ENCODE measurements at places on chromosomes 3 and 15. TPM values are rescaled to one million over a fixed set of nuclear protein-coding genes. Genes with fewer than 3 reads are reported as not detected.

- no peak for DNase-seq
- no peak overlapping the region for H3K27ac ChIP-seq
- H3K4me1 ChIP-seq, result no peaks in the 10 kb centered on the region
- H3K27me3 ChIP-seq, result no peaks in the 10 kb centered on the region
- H3K36me3 ChIP-seq, result no peaks in the 10 kb centered on the region
- no peak overlapping the region for H3K4me3 ChIP-seq
Observed at GRCh38 chr3:115227461-115227860, 80.4 kb upstream of the ZBTB20 start.

GABRR3 gene
- total RNA-seq, result not detected

- H3K4me3 ChIP-seq, result no peak overlapping the region
- no peaks in the 10 kb centered on the region for H3K36me3 ChIP-seq
- no peak for DNase-seq
- no peaks in the 10 kb centered on the region for H3K27me3 ChIP-seq
Observed at GRCh38 chr3:186628756-186629155, 11.4 kb upstream of the FETUB start.

- H3K27me3 ChIP-seq, result no peaks in the 10 kb centered on the region
- H3K36me3 ChIP-seq, result no peaks in the 10 kb centered on the region
- no peak overlapping the region for H3K4me3 ChIP-seq
Observed at GRCh38 chr3:58874795-58875194, 175.0 kb downstream of the CFAP20DC start.

TMEM44 gene
- total RNA-seq, result 6.6 TPM

- peaks cover 31% of the 10 kb centered on the region for H3K4me1 ChIP-seq
- no peak for DNase-seq
- H3K27ac ChIP-seq, result no peak overlapping the region
- H3K27me3 ChIP-seq, result no peaks in the 10 kb centered on the region
- H3K4me3 ChIP-seq, result no peak overlapping the region
- no peaks in the 10 kb centered on the region for H3K36me3 ChIP-seq
Observed at GRCh38 chr3:184713040-184713355, 1.1 kb upstream of the MAGEF1 start.

- H3K36me3 ChIP-seq, result no peaks in the 10 kb centered on the region
- peaks cover 30% of the 10 kb centered on the region for H3K4me1 ChIP-seq
- no peak for DNase-seq
- H3K27me3 ChIP-seq, result no peaks in the 10 kb centered on the region
- H3K4me3 ChIP-seq, result peak overlapping the region; percentile 75
- H3K27ac ChIP-seq, result peak overlapping the region; percentile 96
Observed at GRCh38 chr3:49017229-49017970, 980 bp downstream of the DALRD3 start.

PCOLCE2 gene
- total RNA-seq, result 10.8 TPM
